ENCODE measurements at places on chromosomes 11 and 22.

DNA sequence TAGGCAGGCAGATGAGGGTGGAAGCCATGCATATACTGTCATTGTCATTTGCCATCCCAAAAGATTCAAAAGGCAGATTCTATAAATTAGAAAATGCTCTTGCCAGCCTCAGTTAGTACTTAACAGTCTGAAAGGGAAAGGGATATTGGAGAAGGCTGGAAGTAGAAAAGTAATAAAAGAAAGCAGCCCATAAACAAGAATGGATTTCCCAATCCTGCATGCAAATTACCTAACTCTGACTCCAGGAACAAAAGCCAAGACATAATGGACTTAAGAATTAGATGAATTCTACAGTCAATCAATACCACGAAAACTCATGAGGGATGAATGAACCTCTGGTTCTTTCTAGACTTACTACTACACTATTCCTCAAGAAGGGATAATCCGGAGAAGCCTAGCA is 5.9 kb downstream of the PAK1 start:
- DNase-seq, result no peak

DNA sequence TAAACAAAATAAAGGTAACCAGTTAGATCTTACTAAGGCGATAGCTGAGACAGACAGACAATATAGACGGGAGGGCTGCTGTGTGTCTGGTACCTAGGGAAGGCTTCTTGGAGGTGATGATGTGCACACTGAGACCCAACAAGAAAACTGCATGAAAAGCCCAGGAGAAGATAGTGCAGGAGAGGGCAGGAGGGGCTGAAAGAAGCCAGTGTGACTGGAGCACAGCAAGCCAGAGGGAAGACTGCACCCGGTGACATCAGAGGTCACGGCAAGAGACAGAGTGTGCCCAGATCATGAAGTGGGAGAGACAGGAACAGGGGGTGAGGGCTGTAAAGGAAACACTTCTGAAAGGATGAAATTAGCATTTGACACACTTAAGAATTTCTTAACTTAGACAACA is 266.3 kb downstream of the BRD1 start:
- no peak for DNase-seq

- no peak for DNase-seq
These were observed 5.4 kb downstream of the APIP start for GRCh38 chr11:34910817-34911216.

- no peak for DNase-seq
These were observed 105.5 kb upstream of the PARVA start for GRCh38 chr11:12271826-12272366.

DNA sequence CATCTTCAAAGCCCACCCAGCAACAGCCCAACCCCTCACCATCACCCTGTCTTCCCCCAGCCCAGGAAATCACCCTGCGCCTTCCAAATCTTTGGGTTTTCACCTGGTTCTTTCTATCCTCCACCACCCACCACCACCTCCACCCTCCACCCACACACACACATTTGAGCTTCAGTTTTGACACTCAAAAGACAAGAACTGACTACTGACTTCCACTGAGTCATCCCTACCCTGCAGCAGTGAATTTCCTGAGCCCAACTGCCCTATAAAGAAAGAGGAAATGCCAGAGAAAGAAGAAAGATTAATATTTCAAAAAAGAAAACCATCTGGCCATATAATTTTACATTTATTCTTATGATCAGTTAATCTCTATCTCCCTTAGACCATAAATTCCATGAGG is 137.5 kb downstream of the CHST1 start:
- no peak for DNase-seq

- no peak for DNase-seq
These were observed 35.3 kb downstream of the MMP13 start for GRCh38 chr11:102920118-102920684.

GRCh38 chr11:60762851-60763691 is 6.4 kb downstream of the MS4A15 start:
- DNase-seq, result no peak

- DNase-seq, result no peak
These were observed 8.7 kb upstream of the CALCA start for GRCh38 chr11:14980854-14981253.

DNA sequence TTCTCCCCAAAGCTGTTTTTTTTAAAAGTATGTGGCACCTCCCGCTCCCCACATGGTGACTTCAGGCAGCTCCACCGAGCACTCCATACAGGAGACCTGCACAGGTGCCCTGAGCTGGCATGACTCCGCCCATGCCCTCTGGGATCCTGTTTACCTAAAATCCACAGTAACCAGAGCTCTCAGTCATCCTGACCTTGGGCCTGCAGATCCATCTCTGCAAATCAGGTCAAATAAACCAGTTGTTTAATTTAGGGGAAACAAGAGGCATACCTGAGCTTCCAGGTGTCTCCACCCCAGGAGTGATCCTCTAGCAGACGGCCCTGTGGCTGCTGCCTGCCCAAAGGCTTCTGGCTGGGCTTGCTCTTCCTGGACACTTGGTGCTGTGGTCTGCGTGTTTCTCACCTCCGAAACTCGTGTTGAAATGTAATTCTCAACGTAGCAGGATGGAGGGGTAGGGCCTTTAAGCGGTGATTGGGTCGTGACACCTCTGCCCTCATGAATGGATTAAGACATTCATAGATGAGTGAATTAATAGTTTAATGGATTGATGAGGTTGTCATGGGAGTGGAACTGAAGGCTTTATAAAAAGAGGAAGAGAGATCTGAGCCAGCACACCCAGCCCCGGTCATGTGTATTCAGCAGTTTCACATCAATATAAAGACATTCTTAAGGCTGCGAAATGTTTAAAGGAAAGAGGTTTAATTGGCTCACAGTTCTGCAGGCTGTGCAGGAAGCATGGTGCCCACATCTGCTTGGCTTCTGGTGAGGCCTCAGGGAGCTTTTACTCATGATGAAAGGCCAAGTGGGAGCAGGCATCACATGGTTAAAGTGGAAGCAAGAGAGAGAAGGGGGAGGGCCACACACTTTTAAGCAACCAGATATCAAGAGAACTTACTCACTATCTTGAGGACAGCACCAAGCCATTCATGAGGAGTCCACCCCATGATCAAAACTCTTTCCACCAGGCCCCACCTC is 34.1 kb downstream of the LINC01488 start:
- DNase-seq, result no peak

- no peak for DNase-seq
These were observed 7.0 kb upstream of the PRSS23 start for GRCh38 chr11:86793307-86793706.

- DNase-seq, result no peak
These were observed 124.6 kb downstream of the GRIA4 start for GRCh38 chr11:105734426-105734825.

- DNase-seq, result no peak
These were observed 2.8 kb upstream of the HBE1 start for GRCh38 chr11:5272395-5273017.

GRCh38 chr11:84389696-84390095 is 1103.5 kb upstream of the CCDC90B start:
- DNase-seq, result no peak

GRCh38 chr22:40857309-40857855 is 434 bp downstream of the XPNPEP3 start:
- DNase-seq, result no peak

DNA sequence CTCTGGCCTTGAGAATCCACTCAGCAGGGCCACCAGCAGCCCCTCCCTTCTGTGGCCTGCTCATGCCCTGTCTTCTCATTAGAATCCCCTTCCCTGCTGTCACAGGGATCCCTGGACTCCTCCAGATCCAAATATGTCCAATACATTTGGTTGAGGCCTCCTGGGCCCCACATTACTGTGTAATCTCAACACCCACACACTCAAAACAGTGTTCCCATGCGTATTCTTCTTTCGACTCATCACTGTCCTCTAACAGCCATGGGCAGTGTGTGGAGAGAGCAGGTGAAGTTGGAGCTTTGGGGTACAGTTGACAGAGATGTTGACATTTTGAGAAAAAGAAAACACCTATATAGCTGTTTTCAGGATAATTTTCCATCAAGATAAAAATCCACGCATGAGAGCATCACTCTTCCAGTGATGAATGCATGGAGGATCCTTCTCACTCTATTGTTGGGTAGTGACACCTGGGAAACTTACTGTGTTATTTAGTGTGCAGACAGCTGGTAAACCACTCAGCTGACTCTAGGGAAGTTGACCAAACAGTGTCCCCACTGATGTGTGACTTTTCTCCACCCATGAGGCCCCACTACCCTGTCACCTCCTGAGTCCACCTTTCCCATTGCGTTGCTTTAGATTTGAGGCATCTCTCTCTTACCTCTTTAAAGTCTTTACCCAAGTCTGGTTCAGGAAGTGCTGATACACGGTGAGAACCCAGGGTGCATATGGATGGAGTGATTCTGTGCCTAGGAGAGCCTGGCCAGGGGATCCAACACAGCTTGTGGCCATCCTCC is 28.7 kb upstream of the VPREB1 start:
- no peak for DNase-seq

- DNase-seq, result no peak
These were observed 48.7 kb upstream of the TNRC6B start for GRCh38 chr22:40128989-40129388.

GRCh38 chr11:116457336-116458007 is 315.3 kb downstream of the BUD13 start:
- DNase-seq, result no peak

DNA sequence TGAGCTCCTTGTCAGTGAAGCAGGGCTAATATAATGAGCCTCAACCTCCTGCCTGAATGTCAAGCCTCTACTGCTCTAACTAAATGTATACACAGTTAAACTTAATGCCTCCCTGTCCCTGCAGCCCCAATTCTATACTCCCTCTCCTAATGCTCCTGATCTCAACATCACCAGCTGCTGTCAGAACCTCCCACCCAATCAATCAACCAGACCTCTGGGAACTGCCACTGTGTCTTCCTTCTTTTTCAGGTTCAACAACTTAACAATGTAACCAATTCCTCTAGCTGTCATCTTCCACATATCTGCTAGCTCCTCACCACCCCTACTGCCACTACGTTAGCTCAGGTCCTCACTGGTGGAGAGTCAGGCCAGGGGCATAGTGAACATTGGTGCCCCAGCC is 339.8 kb upstream of the NARS2 start:
- no peak for DNase-seq

- DNase-seq, result no peak
These were observed 105.4 kb upstream of the PITPNB start for GRCh38 chr22:28024422-28024888.

DNA sequence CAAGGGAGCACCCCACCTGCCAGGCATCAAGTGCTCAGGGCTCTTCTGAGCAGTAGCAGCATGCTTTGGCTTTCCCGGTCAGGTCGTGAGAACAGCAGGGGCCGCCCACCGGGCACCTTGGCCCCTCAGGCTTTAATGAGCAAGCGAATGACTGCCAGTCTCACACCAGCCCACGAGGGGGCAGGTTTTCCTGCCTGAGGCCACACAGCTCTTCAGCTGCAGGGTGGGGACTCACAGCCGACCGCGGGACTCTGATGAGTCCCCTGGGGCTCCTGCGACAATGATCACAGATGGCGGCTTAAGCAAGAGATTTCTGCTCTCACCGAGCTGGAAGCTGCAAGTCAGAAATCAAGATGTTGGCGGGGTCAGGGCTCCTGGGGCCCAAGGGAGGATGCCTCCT is 14.3 kb upstream of the FGF19 start:
- DNase-seq, result no peak

GRCh38 chr11:75308116-75308515 is 43.3 kb downstream of the ARRB1 start:
- no peak for DNase-seq

- DNase-seq, result no peak
These were observed 68.9 kb downstream of the CYTH4 start for GRCh38 chr22:37351232-37351631.

DNA sequence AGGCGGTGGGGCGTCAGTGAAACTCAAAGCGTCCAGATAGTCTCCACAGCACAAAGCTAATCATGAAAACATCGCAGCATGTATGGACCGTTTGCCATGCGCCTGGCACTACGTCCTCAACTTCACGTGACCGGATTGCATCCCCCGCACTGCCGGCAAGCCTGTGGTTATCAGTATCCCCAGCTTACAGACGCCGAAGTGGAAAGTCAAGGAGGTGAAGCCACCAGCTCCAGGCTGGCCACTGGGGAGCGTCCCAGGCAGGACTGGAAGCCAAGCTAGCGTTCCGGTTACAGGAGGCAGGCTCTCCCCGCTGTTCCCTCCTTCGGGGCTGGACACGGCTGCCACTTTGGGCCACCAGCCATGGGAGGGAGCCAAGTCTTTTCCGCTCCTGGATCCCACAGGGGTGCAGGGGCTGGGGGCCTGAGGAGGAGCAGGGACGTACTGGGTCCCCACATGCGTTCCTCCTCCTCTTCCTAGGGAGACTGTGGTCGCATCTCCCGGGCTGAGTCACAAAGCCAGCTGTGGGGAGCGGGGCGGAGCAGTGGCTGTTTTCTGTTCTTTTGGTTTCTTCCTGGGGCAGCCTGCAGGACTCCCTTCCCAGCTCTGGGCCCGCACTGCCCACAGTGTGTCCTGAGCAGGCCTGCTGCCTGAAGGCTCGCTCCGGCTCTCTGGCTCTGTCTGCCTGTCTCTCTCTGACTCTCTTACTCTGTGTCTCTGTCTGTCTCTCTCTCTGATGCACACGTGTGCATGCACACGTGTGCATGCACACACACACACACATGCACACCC is 4.3 kb upstream of the OSBPL5 start:
- DNase-seq, result no peak

GRCh38 chr11:93512073-93512475 is 31.1 kb downstream of the SMCO4 start:
- DNase-seq, result no peak

DNA sequence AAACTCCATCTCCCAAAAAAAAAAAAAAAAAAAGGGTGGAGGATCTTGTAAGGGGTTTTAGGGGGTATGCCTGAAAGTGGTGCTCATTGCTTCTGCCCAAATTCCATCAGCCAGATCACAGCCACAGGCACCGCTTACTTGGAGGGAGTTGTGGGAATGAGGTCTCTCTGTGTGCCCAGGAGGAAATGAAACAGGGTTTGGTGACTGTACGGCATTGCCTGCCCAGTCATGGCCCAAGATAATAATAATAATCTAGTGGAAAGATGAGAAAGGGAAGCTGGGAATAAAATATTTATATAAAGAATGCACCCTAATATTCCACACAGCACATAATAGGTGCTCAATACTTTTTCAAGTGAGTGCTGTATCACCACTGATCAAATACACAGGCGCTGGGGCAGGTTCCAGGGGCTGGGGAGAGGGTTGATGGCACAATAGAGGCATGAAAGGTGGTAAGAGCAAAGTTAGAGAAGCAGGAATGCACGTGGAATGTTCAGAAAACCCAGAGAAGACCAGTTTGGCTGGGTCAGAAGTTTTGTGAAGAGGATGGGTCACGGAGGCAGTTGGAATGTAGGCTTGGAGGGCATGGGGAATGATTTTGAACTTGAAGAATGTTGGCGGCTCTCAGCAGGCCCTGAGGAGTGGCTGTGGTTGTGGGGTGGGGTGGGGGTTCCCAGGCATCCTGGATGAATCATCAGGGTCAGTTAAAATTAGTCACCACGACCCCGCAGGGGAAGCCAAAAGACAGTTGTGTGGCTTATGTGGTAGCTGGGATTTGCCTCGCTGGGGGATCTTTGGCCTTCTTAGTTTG is 12.5 kb upstream of the MB start:
- DNase-seq, result no peak

DNA sequence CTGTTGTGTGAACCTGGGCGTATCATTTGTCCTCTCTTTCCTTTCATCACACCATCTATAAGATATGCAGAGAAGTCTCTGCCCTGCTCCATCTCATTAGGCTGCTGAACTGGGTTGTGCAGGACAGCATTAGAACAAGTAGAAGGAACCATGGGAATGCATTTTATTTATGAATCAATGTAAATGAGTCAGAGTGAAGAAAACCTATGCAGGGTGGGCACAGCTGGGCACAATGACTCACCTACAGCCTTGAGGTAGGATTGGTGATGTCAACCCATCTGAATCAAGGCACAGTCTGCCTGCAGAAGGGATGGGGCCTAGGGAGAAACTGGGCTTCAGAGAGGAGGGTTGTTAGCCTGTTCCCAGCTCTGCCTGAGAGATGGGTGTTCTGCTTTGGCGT is 123.4 kb downstream of the CSNK2A3 start:
- no peak for DNase-seq

Measured in CD4-positive, alpha-beta T cell (primary cell).